ENCODE measurements at places on chromosomes 3 and 15.

DNA sequence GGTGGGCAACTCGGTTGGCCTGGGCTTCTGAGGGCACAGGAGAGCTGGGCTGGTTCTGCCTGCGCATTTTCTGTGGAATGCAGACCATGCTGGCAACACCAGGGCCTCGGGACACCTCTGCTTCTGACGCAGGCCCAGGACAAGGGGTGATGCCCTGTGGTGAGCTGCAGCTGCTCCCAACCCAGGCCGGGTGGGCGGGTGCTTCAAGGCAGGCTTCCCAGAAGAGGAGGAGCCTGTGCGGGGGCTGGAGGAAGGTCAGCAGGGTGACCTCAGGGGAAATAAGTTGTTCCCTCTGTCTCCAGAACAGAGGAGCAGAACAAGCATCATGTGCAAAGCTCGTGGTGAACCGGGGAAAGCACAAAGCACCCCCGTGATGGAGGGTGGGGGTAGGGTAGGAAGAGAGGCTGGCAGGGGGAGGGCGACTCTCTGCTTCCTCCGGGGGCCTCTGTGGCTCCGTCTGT, 11.0 kb upstream of the PLXNA1 start:
- DNase-seq = no peak

DNA sequence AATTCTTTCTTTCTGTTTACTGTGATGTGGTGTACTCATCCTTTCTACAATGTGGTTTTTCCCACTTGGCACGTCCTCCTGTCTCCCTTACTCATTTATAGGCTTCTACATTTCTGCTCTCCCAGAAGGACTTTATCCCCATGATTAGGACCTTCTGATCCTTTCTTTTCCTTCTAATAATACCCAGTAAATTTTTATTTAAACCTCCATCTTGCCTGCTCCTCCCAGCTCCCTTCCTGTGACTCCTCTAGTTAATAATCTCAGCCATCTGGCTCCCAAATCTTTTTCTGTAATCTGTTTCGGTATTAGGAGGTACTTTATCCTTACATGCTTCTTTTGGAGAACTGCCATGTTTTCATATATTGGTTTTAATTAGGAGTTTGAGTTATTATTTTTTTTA, 11.2 kb upstream of the P2RY1 start:
- DNase-seq = no peak

DNA sequence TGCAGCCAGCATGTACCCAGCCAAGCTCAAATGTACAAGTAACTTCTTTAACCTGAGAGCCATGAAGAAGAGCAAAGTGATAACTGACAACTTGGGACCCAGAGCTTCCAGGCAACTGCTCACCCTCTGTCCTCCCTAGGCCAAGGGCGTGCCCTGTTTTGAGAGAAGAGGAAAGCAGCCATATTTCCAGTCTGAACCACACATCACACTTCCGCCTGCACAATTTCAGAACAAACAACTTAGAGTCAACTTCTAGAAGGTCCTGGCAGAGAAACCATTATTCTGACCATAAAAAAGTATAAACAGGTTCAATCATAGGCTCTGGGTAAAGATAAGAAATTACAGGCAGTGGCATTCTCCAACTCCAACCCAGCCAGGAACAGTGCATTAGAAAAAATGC, 50.1 kb downstream of the ITGB5 start:
- DNase-seq = no peak

GRCh38 chr3:40179016-40179415, 130.5 kb upstream of the EIF1B start:
- DNase-seq = peak; percentile 43

DNA sequence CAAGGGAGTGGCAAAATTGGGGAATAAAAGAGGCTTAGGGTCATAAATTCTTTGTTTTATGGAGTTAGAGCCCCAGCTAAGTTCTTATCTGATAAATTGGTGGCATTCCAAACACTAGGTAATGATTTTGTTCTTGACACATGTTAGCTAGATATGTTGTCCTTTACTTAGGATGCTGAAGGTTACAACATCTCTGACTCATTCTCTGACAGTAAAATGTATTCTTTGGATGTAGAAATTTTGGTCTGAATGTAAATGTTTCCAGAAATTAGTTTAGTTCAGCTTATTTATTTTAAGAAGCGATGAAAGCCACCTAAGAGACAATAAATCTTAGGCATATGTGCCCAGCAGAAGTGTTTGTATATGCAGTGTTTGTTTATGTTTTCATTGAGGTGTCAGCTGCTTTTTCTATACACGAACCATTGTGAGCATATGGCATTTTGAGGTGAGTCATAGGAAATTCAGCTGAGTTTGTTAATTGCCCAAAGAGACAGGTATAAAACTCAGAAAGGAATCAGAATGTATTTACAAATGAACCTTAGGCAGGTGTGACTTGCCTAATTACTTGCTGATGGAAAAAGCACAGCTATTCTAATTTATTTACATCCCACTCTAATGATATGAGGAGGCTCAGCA, 247.7 kb downstream of the AGBL1 start:
- no peak for DNase-seq

GRCh38 chr3:146390957-146391356, 78.4 kb downstream of the PLSCR2 start:
- DNase-seq = no peak

- peak; percentile 65 for DNase-seq
These were observed 215.3 kb downstream of the ROBO2 start for GRCh38 chr3:77254967-77255831.

DNA sequence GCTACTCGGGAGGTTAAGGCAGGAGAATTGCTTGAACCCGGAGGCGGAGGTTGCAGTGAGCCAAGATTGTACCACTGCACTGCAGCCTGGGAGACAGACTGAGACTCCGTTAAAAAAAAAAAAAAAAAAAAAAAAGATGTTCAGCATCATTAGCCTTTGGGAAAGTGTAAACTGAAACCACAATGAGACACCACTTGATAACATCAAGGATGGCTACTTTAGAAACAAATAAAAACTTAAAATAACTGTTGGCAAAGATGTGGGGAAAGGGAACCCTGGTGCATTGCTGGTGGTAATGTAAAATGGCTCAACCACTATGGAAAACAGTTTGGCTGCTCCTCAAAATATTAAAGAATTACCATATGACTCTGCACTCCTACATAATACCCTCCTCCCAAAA, 1.9 kb downstream of the LEO1 start:
- no peak for DNase-seq

GRCh38 chr3:186414735-186415419, 52.8 kb upstream of the DGKG start:
- DNase-seq = no peak

GRCh38 chr3:158863247-158863646, 61.4 kb downstream of the MFSD1 start:
- no peak for DNase-seq

DNA sequence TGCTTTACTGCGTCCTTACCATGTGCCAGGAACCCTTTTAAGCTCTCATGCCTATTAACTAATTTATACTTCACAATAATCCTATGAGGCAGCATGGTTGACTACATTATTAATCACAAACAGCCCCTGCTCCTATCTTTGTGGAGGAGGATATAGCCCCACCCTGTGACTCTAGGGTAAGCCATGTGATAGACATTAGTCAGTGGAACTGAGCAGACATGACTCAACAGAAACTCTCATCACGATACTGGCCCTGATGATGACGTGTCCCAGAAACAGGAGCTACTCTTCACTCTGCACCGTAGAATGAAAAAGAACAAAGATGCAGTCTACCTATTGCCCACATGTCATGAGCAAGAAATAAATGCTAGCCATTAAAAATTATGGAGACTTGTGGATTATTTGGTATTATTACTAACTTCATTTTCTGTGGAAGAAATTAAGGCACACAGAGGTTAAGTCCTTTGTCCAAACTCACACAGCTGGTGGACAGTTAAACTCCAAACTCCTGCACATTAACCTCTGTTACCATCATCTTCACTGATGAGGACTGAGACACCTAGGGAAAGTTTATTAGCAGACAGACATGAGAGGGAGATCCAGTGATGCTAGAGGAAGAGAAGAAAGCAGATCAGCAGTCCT, 51.2 kb downstream of the CFAP20DC start:
- DNase-seq = no peak

DNA sequence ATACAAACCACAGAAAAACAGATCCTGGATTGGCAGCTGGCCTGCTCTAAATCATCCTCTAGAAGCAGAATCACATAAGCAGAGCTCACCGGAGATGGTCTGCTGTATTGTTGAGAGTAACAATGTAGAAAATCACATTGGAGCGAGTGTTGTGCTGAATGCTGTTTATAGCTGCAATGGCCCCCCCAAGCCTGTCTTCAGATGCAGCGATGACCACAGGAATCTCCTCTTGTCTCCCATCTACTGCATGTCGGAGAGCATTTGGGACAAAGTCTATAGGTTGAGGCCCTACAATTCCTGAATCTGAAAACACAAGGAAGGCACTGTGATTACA, 8.0 kb downstream of the GLT8D1 start:
- no peak for DNase-seq

DNA sequence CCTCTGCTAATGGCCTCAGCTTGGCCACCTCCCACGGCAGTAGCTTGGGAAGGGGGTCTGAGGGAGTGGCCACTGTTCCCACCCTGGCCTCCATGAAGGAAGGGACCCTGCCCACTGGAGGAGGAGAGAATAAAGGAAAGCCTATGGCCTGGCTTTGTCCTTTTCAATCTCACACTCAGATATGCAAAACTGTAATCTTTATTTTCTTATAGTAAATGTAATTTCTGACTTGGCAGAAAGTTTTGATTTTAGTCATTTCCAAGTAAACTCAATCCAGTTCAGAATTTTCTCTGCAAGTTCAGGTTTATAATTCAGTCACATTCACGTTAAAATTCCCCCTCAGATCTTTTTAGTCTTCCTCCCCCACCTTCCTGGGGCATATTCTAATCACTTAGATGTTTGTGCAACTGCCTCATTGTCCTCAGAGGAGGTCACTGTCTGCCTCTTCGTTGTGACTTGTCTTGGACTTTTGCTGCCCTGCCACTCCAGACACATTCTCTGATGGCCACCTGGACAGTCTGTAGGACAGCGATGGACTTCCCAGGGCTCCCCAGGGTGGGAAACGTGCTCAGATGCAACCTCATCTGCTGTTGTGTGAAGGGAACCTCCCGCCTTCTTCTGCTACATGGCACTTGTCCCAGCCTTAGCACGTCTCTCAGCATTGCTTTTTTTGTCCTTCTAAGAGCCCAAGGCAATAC, 222.8 kb upstream of the TBL1XR1 start:
- DNase-seq = peak; percentile 22

DNA sequence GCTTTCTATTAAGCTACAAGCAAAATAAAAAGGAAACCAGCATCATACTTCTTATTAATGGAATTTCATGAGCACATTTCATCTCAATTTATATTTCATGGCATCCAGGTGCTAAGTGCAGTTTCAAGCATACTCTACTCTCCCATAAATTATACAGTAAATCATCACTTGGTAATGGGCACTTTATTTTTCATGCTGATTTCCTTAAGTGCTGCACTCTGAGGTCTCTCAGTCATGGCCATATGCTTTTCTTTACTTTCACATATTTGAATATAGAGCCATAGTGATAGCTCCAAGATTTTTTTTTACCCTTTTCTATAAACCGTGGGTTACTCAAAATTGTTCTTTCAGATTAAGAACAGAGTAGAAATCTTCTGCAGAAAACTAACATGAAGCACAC, 1505.7 kb upstream of the CADM2 start:
- no peak for DNase-seq

GRCh38 chr15:57476533-57476975, 100.2 kb downstream of the CGNL1 start:
- DNase-seq = no peak

DNA sequence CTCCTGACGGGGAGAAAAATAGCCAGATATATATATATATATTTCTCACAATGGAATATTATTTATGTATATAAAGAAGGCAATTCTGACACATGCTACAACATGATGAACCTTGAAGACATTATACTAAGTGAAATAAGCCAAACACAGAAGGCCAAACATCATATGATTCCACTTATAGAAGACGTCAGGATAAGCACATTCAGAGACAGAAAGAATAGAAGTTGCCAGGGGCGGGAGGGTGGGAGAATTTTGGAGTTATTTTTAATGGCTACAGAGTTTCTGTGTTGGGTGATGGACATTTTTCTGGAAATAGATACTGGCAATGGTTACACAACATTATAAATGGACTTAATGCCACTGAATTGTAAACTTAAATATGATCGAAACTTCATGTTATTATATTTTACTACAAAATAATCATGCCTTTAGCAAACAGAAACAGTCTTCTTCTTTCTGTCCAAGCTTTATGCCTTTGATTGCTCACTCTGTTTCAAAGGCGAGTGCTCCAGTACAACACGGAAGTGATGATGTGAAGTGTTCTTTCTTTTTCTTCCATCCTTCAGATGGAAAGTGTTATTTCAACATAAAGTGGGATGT, 514.0 kb downstream of the OCA2 start:
- no peak for DNase-seq

- DNase-seq = no peak
These were observed 136.7 kb upstream of the DAZL start for GRCh38 chr3:16741890-16742289.

GRCh38 chr3:60260546-60260945, 990.7 kb downstream of the FHIT start:
- no peak for DNase-seq

DNA sequence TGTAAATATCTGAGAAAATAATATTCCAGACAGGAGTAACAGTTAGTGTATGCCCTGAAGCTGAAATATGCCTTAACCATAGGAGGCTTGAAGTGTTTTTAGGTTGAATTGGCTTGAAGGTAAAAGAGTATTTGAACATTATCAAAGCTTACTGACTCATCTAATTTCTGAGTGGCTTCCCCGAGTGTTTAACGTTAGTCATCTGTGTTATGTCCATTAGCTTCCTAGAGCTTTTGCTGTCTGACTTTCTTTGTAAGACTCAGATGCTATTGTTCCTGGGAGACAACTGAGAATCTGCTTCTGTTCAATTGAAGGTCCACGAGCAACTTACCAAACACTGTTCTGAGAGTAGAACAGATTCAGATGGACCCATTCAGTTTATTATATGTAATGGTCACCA, 656.8 kb upstream of the NECTIN3 start:
- no peak for DNase-seq

DNA sequence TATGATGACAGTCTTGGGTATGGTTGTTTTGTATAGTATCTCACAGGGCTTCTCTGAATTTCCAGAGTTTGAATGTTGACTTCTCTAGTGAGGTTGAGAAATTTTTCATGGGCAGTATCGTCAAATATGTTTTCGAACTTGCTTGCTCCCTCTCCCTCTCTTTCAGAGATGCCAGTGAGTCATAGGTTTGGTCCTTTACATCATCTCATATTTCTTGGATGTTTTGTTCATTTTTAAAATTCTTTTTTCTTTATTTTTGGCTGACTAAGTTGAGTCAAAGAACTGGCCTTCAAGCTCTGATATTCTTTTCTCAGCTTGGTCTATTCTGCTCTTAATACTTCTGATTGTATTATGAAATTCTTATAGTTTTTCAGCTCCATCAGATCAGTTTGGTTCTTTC, 282.3 kb upstream of the NECTIN3 start:
- no peak for DNase-seq
